Stimulated activated CD4-positive, alpha-beta T cell treated with anti-CD3 and anti-CD28 coated beads, Interleukin-1b, Interleukin-23, amount 100 ng/mL, for 1 hour (primary cell): ENCODE measurements at places on chromosomes 7 and 10.

DNA sequence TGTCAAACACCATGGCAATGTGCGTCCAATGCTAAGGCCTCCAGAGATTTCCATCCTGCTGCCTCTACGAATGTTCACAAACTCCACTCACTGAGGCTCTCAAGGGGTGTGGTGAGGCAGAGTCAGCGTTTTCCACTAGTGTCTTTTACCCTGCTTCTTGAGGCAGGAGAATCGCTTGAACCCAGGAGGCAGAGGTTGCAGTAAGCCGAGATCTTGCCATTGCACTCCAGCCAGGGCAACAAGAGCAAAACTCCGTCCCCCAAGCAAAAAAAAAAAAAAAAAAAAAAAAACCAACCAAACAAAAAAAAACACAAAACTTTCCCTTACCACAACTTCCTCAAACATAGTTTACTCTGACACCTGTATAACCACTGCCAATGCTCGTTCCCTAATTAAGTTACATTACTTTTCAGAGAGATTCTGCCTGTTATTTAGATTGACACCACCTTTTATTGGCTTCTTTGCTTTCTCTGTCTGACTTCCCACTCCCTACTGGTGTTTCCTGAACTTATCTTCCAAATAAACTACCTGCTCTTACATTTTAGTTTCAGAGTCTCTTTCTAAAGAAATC, 102.1 kb upstream of the ZNF746 start:
- no peak for DNase-seq

- DNase-seq, result no peak
These were observed 477.4 kb upstream of the KLF6 start for GRCh38 chr10:4262449-4262848.

- no peak for DNase-seq
These were observed 269.2 kb downstream of the NRG3 start for GRCh38 chr10:82144153-82144552.

GRCh38 chr7:36117203-36117840, 35.7 kb upstream of the EEPD1 start:
- DNase-seq, result no peak

DNA sequence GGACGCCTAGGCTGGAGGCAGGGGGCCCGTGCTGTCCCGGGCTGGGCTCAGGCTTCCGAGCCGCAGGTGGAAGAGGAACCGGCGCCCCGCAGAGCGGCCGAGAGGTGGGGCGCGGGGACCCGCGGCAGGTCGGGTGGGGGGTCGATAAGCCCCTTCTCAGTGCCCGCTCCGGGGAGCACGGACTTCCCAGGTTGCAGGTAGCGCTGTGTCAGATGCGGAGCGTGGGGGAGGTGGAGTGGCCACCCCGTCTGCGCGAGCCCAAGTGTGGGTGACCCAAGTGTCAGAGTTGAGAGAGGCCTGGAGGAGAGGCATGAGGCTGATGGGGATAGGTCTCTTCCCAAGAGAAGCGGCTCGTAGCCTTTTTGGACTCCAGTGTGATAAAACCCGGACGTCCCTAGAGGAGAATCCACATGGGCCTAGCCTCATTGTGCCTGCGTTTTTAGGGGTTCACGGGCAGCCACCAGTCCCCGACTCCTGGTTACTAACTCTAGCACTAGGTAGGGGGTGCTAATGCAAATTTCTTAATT, 580 bp downstream of the EEPD1 start:
- DNase-seq, result no peak

DNA sequence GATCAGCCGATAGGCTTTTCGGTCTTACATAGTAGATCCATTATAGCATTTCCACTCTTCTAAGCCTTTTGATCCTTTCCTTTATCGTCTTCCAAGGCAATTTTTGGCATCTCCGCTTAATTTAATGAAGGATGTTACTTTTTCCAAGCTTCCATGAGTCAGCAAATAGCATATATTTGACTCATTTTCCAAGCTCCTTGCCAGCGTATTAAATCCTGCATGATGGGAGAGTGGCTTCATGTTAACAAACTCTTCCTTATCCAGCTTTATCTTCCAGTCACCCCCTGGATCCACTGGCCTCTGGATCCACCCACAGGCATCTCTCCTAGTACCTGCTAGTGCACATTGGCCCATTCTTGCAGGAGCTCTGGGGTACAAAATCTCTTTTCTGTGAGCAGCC, 13.0 kb downstream of the OR9A2 start:
- no peak for DNase-seq

DNA sequence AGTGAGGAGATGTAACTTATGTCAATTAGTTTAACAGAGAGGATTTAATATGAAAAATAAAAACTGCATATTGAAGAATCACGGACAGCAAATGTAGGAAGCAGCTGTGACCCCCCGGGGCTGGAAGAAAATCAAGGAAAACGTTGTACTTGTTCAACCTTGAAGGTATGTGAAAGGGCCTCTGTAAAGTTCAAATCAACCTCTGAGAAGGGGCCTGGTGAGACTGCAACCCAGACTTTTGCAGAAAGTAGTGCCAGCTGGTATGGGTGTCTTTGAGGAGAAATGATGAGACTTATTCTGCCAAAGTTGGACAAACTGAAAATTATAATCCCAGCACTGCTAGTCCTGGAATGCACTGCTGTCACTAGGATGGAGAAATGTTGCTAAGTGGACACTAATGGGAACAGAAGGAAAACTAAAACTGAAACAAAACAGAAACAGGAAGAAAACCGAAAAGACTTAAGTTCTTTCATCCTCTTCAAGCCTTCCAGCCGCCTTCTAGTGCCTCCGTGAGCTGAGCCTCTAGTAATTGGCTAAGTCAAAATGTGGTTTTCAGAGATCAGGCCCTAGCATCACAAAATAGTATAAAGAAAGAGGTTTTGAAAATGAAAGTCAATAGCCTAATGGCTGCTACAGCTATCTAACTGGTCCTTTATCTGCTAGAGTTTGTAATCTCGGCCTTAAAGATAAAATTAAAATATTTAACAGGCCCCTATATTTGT, 253.7 kb upstream of the SORCS1 start:
- DNase-seq, result no peak

DNA sequence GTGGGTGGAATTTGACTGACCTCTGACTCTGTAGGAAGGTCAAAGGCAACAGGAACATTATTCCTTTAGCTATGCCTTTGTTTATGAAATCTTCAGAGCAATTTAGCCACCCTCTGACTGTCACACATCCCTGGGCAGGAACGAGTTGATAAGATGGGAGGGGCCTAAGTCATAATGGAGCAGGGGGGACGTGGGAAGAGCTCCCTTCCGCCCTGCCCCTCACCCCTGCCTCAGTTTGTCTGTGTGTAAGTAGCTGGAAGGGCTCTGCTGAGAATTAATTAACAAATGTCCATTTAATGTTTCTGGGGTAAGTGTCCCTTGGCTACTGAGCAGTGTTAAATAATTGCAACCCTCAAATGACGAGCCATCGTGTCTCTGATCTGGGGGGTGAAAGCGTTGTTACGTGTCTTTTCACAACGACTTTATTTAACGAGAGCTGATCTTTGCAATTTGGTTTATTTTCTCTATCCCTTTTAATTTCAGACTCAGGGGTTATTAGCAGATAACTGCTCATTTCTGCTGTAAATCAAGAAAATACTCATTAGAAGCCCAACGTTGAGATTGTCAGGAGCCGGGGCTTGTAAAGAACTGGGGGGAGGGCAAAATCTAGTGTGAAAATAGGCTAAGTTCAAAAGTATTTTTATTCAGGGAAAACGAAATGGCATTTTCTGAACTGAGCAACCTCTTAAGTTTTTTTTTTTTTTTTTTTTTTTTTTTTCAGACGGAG, 12.5 kb upstream of the UNCX start:
- no peak for DNase-seq

DNA sequence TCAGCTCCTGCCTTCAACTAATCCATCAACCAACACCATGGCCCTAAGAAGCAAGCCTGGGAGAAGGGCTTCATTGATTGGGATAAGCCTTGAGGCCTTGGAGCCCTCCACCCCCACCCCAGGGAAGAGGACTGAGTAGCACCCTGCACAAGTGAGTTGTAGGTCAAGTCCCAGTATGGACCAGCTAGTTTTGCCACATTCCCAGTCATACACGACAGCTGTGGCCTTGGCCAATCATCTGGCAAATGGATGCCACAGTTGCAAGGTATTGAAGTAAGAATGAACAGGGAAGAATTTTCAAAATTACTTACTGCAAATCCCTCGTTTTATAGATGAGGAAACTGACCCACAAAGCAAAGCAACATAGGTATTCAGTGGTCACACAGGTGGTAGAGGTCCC, 109.7 kb downstream of the STRA8 start:
- DNase-seq, result no peak

DNA sequence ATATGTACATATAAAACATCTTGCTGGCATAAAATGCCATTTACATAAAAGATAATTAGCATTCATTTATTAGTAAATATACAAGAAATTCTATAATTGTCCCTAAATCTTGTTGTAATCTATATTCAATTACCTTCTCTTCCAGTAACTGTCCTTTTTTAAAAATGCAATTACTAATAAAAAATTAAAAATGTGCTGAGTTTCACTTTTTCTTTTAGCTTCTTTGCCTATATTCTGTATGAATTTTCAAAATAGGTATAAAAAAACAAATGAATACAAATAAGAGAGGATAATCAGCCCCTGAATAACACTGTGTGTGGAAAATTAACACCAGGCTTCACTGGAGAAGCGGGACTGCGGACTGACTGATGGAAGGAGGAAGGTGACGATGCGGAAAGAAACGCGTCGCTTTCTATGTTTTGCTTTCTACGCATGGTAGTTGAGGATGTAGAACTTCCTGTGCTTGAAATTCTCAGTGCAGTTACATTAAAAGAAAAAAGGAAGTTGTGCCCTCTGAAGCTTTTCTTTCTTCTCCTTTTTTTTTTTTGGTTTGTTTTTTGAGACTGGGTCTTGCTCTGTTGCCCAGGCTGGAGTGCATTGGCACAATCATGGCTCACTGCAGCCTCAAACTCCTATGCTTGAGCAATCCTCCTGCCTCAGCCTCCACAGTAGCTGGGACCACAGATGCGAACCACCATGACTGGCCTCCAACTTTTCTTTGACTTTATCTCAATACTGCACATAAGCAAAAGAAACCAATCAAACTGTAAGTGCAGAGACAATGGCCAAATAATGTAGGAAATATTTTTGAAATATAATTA, 7.4 kb upstream of the ZMYND11 start:
- no peak for DNase-seq

DNA sequence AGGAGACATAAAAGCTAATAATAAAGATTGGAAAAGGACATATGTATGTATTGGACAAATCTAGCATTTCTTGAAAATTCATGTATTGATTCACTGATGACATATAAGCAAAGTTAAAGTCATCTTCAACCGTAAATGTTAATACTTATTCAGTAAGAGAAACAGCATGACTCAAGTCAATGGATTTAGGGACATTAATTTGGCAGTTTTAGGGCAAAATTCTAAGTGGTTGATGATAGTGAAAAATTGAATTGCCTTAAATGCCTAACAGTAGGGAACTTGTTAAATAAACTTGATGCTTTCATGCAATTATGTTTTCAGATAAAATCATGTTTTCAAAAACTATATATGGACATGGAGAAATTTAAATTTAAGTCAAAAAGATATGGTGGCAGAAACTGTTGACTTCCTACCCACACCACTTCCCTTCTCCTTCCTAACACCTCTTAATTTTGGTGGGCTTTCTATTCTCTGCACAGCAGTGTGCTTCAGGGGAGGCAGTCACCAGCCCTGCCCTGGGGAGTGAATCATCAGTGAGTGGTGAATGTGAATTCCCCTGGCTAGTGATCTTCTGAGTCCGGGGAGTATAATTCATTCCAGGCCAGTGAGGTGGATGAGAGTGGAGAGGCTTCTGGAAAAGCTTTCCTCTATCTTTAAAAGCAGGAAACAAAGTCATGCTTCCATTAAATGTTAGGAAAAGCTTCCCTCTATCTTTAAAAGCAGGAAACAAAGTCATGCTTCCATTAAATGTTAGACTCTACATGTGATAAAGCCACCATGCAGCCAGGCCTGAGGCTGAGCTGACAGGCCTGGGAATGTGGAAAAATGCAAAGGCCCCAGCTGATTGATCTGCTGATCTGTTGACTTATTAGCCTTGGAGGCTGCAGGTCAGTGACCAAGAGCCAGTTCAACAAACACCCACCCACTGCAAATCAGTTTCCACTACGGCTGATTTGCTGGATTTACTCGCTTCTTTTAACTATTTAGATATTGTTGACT, 25.2 kb upstream of the ITGB1 start:
- DNase-seq, result no peak

- DNase-seq, result no peak
These were observed 1.8 kb downstream of the FRAT2 start for GRCh38 chr10:97332591-97333350.

GRCh38 chr7:69946901-69947300, 348.6 kb downstream of the AUTS2 start:
- DNase-seq, result no peak

DNA sequence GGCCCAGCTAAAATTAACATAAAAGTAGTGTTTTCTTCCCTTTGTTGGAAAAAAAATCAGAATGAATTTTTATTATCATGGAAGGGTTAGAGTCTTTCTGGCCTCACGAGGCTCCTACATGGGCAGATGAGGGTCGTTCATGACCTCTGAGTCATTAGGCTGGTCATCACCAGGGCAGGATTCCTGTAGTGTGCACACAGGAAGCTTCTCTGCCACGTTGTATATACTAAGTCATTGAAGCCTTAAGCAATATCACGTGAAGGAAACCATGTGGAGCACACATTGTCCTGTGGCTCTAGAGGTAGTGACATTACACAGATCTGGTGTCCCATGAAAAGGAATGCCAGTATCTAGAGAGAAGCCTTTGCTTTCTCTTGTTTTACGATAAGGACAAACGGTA, 84.7 kb upstream of the C1QL3 start:
- no peak for DNase-seq

GRCh38 chr7:74473116-74473515, 19.4 kb downstream of the GTF2IRD1 start:
- DNase-seq, result no peak

DNA sequence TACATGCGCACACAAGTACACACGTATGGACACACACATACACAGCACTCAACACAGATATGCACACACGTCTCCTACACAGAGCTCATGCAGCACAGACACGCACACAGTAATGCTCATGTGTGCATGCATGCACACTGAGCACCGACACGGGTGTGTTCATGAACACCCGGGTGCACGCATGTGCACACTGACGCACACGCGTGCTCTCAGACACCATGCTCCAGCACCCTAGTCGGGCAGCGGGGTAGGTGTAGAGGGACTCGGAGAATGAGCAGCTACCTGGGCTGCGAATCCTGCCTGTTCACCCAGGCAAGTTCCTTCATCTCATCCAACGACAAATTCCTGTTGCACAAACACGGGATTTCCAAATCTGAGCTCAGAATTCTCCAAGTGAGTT, 184.7 kb downstream of the MAD1L1 start:
- DNase-seq, result no peak
